Stimulated activated CD8-positive, alpha-beta memory T cell treated with anti-CD3 and anti-CD28 coated beads, Interleukin-4, amount 100 ng/mL, for 1 hour (primary cell): ENCODE measurements at places on chromosomes 13 and 19.
A peak's percentile ranks its signal among the peaks of the same experiment; 100 is the strongest.

- no peak for DNase-seq
Observed at GRCh38 chr19:4577020-4577782, 17.7 kb upstream of the SEMA6B start.

DNA sequence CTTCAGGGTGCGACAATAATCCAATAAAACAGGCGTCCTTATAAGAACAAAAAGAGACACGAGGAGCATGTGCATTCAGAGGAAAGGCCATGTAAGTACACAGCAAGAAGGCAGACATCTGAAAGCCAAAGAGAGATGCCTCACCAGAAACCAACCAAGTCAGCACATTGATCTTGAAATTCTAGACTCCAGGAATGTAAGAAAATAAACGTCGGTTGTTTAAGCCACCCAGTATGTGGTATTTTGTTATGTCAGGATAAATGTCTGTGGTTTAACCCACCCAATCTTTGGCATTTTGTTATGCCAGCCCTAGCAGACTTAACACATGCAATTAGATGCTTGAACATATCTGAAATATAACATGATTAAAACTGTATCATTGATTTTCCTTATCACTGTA lies 452.0 kb downstream of the SLITRK6 start:
- DNase-seq = no peak

- DNase-seq = no peak
Observed at GRCh38 chr13:39528661-39528980, 74.4 kb downstream of the LHFPL6 start.

DNA sequence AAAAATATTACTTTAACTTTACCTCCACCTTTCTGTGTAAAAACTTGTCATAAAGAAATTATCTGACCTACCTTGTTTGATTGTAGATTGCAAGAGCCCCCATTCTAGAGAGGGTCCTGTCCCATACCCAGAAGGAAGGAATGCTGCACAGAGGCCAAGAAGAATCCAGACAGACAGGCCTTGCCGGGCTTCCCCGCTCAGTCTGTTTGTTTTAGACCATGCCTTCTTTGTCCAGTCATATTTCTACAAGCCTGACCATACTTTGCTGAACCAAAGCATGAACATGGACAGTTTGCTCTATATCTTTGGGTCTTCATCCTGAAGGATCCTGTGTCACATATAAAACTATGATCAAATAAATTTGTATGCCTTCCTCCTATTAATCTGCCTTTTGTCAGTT lies 95.8 kb upstream of the MYCBP2 start:
- DNase-seq = no peak

- DNase-seq = no peak
Observed at GRCh38 chr19:33448159-33448516, 73.5 kb downstream of the PEPD start.

DNA sequence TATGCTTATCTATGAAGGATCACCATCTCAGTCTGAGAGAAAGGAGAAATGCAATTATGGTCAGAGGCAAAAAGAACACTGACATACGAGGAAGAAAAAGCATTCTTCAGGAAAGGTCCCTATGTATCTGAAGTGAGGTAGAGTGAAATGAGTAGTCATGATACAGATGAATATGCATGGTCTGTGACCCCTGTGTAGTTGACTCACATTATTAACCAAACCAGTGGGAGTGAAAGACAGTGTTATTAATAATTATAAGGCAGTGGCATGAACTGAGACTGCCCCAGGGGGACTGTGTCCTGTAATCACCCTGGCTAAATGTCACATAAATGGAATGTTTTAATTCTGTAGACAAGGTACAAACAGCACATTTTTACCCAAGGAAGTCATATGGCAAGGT lies 1320.2 kb upstream of the PCDH9 start:
- no peak for DNase-seq

DNA sequence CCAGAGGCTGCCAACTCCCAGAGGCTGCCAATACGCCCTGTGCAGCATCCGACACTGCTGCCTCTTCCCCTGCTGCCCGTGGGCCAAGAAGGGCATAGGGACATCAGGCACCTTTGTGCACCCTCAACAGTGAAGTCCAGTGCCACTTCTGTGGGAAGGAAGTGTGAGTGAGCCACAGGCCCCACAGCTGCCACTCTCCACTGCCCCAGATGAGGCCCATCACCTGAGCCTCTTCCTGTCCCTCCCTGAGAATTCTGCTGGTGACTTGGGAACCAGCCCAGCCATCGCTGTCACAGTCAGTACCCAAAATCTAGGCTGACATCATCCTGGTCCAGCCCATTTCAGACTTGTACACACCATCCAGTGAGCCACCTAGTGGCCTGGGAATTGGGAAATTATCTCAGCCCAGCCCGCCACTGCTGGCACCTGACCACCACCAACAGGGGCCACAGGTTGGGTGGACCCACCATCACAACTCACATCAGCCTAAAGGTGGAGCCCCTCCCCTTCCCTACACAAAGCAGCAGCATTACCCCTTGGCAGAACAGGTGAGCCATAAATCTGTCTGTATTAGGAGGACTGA lies 733.9 kb upstream of the KLHL1 start:
- DNase-seq = no peak

GRCh38 chr19:13104848-13105711 lies 2.4 kb upstream of the LYL1 start:
- no peak for DNase-seq

GRCh38 chr13:112859128-112859816 lies 109.7 kb upstream of the MCF2L start:
- no peak for DNase-seq

GRCh38 chr13:102138635-102139190 lies 263.1 kb downstream of the FGF14 start:
- no peak for DNase-seq

DNA sequence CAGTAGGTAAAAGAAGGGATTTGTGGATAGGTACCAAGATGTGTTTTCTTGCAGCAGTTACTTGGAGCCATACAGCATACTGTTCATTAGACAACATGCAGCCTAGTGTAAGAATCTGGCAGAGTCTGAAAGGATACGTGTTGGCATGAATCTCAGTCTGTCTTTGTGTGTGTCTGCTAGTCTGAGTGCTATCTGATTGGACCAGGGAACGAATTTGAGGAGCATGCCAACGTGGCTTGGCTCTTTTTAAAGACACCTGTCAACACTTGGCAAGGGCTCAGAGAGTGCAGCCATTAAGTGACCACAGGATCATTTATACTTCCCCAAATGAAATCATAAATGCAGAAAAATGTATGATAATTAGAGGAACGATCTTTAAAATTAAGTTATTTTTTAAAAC lies 27.6 kb upstream of the ATXN8OS start:
- no peak for DNase-seq

DNA sequence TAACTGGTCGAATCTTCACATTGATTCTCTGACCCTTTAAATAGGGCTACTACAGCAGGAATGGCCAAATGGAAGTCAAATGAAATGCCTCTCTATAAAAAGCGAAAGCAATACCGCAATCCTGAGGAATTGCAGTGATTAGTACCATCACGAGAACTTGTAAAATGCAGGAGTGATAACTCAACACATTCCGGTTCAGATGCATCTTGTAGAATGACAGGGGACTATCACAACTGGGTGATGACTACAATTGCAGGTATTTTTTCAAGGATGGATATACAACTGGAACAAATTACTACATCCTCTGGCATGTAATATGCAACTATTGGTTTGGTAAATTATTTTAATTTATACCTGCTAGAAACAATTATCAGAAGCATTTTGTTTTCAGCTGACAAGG lies 140.4 kb downstream of the PCDH20 start:
- no peak for DNase-seq

- peak; percentile 14 for DNase-seq
Observed at GRCh38 chr19:50046649-50047503, 21.1 kb downstream of the ZNF473 start.
